Activated T-helper 1 cell treated with anti-CD3 and anti-CD28 coated beads, Interleukin-2, amount 50 U/mL, for 16 hours (primary cell): ENCODE measurements at places on chromosomes 2 and 18.

DNA sequence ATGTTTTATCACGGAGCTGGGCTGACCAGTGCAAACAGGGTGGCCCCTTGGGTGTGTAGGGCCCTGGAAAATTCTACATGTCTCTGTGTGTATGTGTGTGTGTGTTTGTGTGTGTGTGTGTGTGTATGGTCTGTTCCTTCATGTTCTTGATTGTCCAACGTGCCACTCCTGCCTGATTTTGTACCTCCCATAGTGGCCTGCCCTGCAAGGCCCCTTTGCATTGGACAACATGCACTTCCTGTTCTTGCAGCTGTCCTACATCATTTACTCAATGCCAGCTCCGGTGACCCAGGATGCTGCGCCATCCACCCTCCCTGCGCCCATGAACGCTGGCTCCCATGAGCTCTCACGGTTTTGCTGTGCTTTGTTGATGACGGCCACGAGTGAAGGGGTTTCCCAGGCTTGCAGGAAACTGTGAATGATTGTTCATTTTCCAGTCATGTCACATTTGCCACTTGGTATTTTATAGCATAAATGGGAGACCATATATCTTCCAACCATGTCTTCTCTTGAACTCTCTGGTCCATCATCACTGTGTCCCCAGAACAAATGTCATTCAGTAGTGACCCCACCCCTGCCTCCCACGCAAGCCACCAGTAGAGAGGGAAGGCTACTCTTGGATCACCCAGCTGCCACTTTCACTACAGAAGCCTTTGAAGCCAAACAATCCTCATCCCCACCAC, 69.7 kb upstream of the NCK2 start:
- no peak for DNase-seq

- DNase-seq = no peak
These were observed 60.0 kb downstream of the ZEB2 start for GRCh38 chr2:144459937-144460336.

- no peak for DNase-seq
These were observed 210.9 kb upstream of the SMAD7 start for GRCh38 chr18:49161627-49162026.

DNA sequence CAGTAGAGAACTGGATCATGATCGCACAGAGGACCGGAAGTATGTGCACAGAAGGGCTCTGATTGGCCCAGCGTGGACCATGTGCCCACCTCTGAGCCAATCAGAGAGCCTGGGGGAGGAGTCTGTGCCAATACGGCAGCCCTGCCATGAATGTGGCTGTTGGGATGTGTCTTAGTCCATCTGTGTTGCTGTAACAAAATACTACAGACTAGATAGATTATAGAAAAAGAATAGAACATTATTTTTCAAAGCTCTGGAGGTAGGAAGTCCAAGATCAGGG, 132.0 kb downstream of the NDUFA10 start:
- DNase-seq = no peak

- no peak for DNase-seq
These were observed 198.7 kb downstream of the LTBP1 start for GRCh38 chr2:33145459-33145858.

GRCh38 chr2:109264595-109265328, 135.8 kb downstream of the SH3RF3 start:
- no peak for DNase-seq

- no peak for DNase-seq
These were observed 41.9 kb downstream of the TANC1 start for GRCh38 chr2:159010340-159010739.

- no peak for DNase-seq
These were observed 1.2 kb upstream of the IMPA2 start for GRCh38 chr18:11980163-11980493.
